Osteocyte (in vitro differentiated cells): ENCODE measurements at places on chromosomes 11 and 22. TPM values are rescaled to one million over a fixed set of nuclear protein-coding genes. Genes with fewer than 3 reads are reported as not detected.

GRCh38 chr11:69394869-69395246, 86.6 kb upstream of the LINC01488 start:
- H3K36me3 ChIP-seq, result no peaks in the 10 kb centered on the region
- no peak for DNase-seq
- H3K4me1 ChIP-seq, result peaks cover 19% of the 10 kb centered on the region
- H3K27me3 ChIP-seq, result peaks cover 3% of the 10 kb centered on the region
- H3K4me3 ChIP-seq, result no peak overlapping the region
- H3K27ac ChIP-seq, result no peak overlapping the region

- H3K36me3 ChIP-seq, result peaks cover 8% of the 10 kb centered on the region
- peaks cover 28% of the 10 kb centered on the region for H3K27me3 ChIP-seq
- no peak overlapping the region for H3K27ac ChIP-seq
- H3K4me3 ChIP-seq, result no peak overlapping the region
- no peak for DNase-seq
Measured at GRCh38 chr11:130918081-130918480, 1.8 kb upstream of the SNX19 start.

DNA sequence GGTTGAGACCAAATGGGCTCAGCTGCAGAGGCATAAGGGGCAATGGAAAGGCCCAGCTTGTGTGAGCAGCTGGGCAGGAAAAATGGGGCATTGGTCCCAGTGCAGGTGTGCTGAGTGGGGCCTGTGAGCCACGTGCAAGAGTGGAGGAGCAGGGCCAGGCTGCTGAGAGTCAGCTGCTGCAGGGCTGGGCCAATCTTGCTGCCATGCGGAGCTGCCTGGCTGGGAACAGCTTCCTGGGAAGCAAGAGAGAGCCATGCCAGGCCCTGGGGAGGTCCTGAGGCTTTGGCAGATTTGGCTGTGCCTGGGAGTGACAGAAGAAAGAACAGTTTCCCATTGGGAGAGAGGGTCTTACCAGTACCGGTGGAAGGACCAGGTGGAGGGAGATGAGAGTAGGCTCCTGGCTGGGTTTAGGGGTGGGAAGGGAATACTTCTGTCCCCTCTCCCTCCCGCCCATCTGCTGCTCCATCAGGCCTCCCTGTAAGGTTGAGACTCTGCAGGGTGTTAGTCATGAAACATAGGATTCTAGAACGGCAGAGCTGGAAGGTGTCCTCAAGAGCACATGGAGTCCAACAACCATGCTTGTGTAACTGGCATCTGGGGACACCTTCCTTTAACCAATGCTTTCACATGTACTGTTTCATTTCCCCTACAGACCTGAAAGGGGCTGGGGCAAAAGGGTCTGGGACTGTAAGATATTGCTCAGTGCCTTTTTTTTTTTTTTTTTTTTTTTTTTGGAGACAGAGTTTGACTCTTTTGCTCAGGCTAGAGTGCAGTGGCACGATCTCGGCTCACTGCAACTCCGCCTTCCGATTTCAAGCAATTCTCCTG, 10.4 kb downstream of the SEPTIN3 start:
- peaks cover 49% of the 10 kb centered on the region for H3K27me3 ChIP-seq
- H3K36me3 ChIP-seq, result no peaks in the 10 kb centered on the region
- no peak overlapping the region for H3K4me3 ChIP-seq
- H3K4me1 ChIP-seq, result peaks cover 8% of the 10 kb centered on the region

- H3K4me1 ChIP-seq, result peaks cover 19% of the 10 kb centered on the region
- no peak overlapping the region for H3K4me3 ChIP-seq
- H3K27me3 ChIP-seq, result no peaks in the 10 kb centered on the region
Measured at GRCh38 chr11:44775366-44775984, 48.7 kb downstream of the TSPAN18 start.

The GPHA2 gene
- total RNA-seq, result not detected in 2 replicates

DNA sequence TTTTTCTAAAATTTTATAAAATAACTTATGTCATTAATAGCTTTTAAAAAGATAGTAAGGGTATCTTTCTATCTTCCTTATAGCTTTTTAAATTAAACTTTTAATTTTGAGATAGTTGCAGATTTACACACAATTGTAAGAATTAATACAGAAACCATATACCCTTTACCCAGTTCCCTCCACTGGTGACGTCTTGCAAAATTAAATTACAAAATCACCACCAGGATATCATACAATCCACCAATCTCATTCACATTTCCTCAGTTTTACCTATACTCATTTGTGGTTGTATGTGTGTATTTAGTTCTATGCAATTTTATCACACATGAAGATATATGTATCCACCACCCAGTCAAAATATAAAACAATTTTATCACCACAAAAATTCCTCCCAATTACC, 10.0 kb downstream of the SBF2 start:
- H3K27ac ChIP-seq, result no peak overlapping the region
- DNase-seq, result no peak
- H3K36me3 ChIP-seq, result peaks cover 4% of the 10 kb centered on the region
- no peak overlapping the region for H3K4me3 ChIP-seq
- no peaks in the 10 kb centered on the region for H3K27me3 ChIP-seq
- peaks cover 12% of the 10 kb centered on the region for H3K4me1 ChIP-seq

- no peaks in the 10 kb centered on the region for H3K4me1 ChIP-seq
- DNase-seq, result no peak
- no peak overlapping the region for H3K27ac ChIP-seq
- peaks cover 34% of the 10 kb centered on the region for H3K27me3 ChIP-seq
- H3K36me3 ChIP-seq, result no peaks in the 10 kb centered on the region
Measured at GRCh38 chr11:19281041-19281440, 40.3 kb upstream of the E2F8 start.

The DMC1 gene
- 1.4 TPM in 2 replicates for total RNA-seq

- no peak overlapping the region for H3K27ac ChIP-seq
- peaks cover 64% of the 10 kb centered on the region for H3K36me3 ChIP-seq
- no peaks in the 10 kb centered on the region for H3K27me3 ChIP-seq
- H3K4me1 ChIP-seq, result no peaks in the 10 kb centered on the region
- no peak for DNase-seq
- no peak overlapping the region for H3K4me3 ChIP-seq
Measured at GRCh38 chr11:11329062-11329806, 23.8 kb downstream of the CSNK2A3 start.

The MMP10 gene
- not detected in 2 replicates for total RNA-seq

GRCh38 chr11:57213342-57214097, 23.5 kb downstream of the APLNR start:
- H3K27ac ChIP-seq, result no peak overlapping the region
- no peaks in the 10 kb centered on the region for H3K4me1 ChIP-seq
- no peaks in the 10 kb centered on the region for H3K36me3 ChIP-seq
- peaks cover 4% of the 10 kb centered on the region for H3K27me3 ChIP-seq
- no peak overlapping the region for H3K4me3 ChIP-seq
